AG04450 (cell line): ENCODE measurements at places on chromosomes 13 and 19. TPM values are rescaled to one million over a fixed set of nuclear protein-coding genes. Genes with fewer than 3 reads are reported as not detected.

Gene PSG2
- 0.71 and 1.0 TPM in 2 replicates for polyA plus RNA-seq

Gene MFSD12
- 23.7 and 34.7 TPM in 2 replicates for polyA plus RNA-seq

Gene UNC13A
- 0.04 and 0.05 TPM in 2 replicates for polyA plus RNA-seq

Gene SMIM44
- polyA plus RNA-seq, result not detected in 2 replicates

Gene KIR3DL1
- not detected in 2 replicates for polyA plus RNA-seq

Gene SIGLEC8
- polyA plus RNA-seq, result not detected in 2 replicates

Gene C19orf73
- 0.36 and 0.50 TPM in 2 replicates for polyA plus RNA-seq

Gene SLC7A1
- polyA plus RNA-seq, result 14.7 and 18.8 TPM in 2 replicates

Gene ZNF43
- 4.1 and 6.3 TPM in 2 replicates for polyA plus RNA-seq

Gene METTL21C
- not detected in 2 replicates for polyA plus RNA-seq
